ENCODE measurements at places on chromosomes 16 and 17.
A peak's percentile ranks its signal among the peaks of the same experiment; 100 is the strongest.

- DNase-seq: no peak
Observed at GRCh38 chr16:89018282-89019158, 41.5 kb upstream of the CBFA2T3 start.

DNA sequence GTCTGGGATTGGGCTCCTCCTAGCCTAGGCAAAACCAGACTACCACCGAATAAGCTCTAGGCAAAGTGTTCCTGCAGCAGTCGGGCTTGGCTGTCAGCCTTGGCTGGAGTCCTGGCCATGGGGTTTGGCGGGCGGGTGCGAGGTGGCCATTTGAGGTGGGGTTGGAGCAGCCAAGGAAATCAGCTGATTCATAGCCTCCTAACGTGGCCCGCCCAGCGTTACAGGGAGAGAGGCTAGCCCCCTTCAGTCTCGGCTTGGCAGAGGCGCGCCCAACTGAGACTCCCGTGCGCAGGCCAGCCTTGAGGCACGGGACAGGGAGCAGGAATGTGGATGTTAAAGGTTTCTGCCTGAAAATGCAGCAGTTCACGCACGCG is 1.9 kb downstream of the PMP22 start:
- DNase-seq: peak; percentile 97

DNA sequence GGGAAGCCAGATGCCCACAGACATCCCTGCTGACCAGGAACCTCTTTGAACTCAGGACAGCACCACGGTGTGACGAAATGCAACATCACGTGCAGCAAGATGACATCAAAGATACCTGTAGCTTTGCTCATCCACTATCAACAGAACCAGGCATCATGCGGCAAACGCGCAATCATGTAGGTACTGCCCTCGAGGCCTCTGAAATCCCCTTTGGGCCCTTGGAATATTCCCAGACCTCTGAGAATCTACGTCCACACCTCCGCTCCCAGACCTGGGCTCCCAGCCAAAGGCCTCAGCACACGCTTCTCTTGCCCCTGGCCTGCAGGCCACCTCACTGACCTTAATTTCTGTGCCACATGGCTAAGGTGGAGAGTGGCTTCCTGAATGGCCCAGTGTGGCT is 7.3 kb downstream of the CX3CL1 start:
- no peak for DNase-seq

DNA sequence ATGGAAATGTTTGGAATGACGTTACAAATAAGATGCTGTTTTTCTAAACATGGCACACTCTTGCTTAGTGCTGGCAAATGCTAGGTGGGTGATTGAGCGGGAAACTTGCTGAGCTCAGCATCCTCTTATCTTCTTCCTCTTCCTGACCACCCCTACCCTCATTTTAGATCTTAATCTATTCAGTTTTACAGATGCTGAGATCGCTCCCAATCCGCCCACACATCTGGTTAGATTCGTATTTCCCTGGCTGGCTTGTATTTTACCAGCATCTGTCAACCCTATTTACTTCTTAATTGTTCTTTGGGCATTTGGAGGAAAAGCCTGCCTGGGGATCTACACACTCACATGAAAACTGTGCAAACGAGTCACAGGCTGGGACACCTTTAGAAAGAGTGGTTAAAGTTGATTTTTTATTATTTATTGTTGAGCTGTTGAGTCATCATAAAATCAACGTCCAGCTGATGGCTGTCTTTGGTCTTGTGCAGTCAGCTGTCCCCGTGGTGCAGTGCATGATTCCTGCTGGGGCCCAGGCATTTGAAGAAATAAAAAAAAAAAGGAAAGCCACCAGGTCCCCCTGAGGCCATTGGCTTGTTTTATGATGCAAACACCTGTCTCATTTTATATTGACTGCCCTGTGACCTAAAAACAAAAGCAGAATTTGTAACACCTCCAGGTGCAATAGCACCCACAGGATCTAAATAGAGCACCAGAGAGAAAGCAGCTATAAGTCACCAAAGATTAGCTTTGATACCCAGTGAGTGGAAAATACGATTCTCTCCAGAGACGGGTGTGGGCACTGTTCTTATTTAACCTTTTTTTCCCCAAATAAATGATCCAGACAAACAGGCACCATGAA is 258.6 kb downstream of the HS3ST3B1 start:
- DNase-seq: no peak

DNA sequence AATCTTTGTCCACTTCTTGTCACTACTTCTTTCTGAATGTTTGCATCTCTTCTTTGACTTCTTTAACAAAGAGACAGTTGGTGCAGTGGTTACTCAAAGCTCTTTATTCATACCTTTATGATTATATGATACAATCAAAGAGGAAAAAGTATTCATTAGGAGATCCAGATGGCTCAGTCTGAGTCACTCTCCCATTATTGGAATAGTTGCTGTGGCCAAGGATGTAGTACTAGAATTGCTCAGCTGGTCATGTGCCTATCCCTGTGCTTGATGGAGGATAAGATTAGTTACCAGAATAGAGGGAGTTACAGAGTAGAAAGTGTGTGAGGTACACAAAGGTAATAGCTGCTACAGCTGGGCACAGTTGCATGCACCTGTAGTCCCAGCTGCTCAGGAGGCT is 18.3 kb downstream of the BCAS3 start:
- DNase-seq: no peak

DNA sequence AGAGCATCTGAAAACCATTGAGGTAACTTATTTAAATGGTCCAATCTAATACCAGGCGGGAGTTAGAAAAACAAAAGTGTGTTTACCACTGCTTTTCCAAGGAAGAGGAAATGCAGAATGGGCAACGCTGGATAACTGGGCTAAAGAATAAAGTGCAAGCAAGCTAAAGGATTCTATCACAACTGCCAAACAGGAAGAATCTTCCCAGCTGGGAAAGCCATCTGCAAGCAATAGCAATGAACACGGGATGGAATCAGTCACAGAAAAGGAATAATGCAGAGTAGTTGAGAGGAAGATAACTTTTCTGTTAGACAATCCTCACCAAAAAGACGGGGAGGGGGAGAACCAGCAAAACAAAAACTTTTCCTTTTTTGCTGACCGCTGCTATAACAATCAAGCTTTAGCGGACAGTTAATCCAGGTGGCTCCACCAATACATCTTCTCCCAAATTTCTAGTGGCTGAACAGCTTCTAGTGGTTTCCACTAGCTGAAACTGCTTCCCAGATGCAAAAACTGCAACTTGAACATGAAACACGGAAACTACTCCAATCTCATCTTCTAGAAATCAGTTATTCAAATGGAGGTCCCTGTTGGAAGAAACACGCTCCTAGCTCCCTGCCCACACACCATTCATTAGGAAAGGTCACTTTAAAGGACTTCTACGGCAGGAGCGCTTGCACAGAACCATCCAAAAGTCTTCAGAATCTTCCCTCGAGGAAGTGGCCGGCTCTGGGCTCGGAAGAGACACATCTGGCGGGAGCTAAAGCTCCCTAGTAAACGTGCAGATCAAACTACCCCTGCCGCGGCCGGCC is 929 bp downstream of the TMEM11 start:
- DNase-seq: no peak

DNA sequence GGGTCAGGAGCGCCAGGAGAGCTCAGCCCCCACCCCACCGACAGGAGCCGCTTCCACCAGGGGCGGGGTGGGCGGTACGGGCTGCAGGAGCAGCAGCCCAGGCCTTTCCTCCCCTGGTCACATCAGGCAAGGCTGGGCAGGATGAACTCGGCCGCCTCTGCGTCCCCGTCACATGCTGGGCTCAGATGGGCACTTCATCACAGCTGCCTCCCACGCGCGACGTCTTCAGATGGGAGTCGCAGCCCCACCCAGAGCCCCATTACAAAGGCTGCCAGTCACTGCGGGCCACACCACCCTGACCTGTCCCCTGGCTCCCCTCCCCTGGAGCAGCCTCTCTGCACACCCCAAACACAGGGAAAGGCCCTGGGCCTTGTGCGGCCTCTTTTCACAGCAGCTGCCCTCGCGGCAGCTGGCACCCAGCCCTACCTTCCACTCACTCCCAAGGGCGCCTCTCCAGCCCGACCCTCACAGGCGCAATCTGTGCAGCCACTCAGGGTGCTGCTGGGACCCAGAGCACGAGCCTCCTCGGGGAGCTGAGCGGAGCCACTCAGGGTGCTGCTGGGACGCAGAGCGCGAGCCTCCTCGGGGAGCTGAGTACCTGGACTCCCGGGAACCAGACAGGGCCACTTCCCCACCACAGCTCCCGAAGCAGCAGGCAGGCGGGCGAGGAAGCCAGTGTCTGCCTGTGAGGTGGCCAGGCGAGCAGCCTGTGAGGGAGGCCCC is 4.7 kb downstream of the ZNF598 start:
- DNase-seq: no peak

DNA sequence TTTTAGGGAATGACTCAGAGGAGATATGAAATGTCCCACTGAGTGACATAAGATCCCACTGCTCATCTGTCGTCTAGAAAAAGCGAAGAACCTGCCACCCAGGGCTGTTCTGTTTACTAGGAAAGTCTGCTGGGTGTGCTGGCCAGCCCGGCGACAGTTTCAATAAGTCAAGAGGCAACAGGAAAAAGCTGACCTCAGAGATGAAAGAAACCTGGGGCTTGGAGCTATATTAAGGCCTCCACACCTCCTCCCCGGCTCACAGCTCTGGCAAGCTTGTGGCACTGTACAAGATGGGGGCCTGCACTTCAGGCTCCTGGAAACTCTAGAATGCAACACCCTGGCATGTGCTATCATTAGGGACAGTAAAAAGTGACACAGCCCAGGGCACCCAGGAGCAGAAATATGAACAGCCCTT is 10.6 kb downstream of the ZFHX3 start:
- no peak for DNase-seq

DNA sequence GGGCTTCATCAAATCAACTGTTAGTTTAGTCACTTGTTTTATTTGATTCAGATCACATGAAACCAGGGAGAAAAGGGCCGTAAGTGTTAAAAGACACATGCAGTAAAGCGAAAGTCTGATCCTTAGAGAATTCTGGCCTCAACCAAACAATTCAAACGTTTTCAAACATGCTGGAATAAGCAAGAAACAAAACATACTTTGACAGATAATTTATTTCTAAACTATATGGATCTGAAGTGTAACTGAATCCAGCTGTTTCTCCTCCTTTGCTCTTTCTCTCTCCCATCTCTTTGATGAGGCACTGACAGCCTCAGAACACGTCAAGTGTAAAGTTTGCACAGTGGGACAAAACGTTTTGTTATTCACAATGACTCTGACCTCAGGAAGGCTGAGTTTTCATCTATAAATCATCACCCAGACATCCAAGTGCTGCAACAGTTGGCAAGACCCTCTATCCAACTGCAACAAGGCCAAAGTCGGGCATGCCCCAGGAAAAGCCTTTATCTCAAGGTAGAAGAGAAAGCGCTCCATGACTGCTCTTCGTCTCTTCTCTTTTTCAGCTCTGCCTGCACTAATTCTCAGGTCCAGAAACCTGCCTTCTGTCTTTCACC is 267.1 kb upstream of the MYOCD start:
- no peak for DNase-seq

DNA sequence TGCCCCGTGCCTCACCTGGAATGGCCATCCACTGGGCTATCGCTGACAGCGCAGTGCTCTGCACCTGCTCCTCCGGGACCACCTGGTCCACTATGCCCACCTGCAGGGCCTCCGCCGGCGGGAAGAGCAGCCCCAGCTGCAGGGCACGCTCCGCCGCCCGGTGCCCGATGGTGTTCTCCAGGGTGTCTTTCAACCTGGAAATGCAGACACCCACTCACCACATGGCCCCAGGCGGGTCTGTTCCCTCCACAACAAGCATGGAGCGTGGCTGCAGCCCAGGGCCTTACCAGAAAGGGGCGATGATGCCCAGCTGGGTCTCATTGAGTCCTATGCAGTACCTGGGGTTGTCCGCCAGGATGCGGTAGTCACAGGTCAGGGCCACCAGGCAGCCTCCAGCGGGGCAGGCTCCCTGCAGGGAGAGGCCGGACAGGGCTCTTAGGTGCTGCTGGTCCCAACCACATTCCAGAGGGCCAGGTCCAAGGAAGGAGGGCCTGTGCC is 6.8 kb downstream of the DNASE1L2 start:
- no peak for DNase-seq

DNA sequence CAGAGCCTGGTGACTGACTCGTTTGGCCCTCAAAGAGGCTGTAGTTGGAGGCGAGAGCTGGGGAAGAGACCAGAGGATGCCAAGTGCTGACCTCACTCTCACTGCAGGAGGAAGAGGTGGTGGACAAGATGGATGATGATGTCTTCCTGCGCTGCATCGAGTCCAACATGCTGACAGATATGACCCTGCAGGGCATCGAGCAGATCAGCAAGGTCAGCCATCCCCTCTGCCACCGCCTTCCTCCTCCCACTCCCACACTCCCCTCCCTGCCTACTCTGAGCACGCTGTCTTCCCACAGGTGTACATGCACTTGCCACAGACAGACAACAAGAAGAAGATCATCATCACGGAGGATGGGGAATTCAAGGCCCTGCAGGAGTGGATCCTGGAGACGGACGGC is 26.9 kb downstream of the POLR2A start:
- DNase-seq: no peak

- DNase-seq: no peak
Observed at GRCh38 chr17:65656390-65657250, 95.2 kb upstream of the AXIN2 start.

DNA sequence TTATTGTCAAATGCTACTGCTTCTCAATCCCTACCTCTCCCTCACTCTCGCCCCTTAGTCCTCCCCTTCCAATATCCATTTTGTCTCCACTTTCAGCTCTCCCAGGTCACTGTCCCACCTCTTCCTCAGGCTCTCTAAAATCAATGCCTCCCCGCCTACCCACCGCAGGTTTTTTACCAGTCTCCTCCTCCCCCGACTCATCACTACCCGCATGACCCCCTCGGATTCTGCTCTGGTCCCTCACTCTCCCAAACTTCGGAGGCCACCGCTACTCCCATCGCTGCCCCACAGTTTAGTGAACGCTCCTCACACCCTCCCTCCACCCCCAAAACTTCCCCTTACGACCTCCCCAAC is 513 bp downstream of the CRLF3 start:
- DNase-seq: no peak

DNA sequence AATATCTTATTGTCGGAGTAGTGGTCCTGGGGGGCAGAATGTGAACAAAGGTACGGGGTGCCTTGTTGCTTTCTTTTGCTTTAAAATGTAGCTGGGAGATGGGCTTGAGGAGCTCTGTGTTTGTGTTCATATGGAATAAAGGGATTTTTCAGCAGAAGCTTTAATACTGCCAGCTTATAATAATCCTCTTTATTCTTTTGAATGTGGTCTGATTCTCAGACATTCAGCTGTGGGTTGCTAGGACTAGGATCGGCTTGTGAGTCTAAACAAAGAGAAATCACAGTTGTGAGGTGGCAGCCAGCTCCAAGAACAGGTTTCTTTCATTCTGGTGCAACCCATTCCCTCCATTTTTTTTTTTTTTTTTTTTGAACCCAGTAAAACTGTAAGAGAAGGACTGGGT is 7.2 kb downstream of the MRPL58 start:
- DNase-seq: no peak

GRCh38 chr17:30352240-30352814 is 18.5 kb upstream of the TMIGD1 start:
- DNase-seq: no peak

- DNase-seq: no peak
Observed at GRCh38 chr16:88088161-88088581, 136.9 kb downstream of the BANP start.
